ENCODE measurements at places on chromosomes 7 and 10. TPM values are rescaled to one million over a fixed set of nuclear protein-coding genes. Genes with fewer than 3 reads are reported as not detected.
A peak's percentile ranks its signal among the peaks of the same experiment; 100 is the strongest.

DNA sequence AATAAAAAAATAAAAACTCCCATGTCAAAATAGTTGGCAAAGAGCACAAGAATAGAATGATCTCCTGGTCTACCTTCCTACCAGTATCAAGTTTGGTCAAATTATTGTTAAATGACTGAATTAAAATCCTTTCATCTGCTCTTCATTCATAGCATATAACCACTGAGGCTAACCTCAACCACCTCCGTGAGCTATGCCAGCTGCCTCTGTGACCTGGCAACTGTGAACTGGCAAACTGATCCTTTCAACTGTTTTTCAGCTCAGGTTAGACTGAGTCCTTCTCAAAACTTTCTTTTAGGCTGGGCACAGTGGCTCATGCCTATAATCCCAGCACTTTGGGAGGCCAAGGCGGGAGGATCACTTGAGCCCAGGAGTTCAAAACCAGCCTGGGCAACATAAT, 36.1 kb downstream of the NUDCD3 start:
- peak; percentile 29 for DNase-seq

- DNase-seq = no peak
Observed at GRCh38 chr7:23972057-23972456, 262.0 kb downstream of the STK31 start.

GRCh38 chr7:106220307-106220706, 64.5 kb downstream of the NAMPT start:
- no peak for DNase-seq

DNA sequence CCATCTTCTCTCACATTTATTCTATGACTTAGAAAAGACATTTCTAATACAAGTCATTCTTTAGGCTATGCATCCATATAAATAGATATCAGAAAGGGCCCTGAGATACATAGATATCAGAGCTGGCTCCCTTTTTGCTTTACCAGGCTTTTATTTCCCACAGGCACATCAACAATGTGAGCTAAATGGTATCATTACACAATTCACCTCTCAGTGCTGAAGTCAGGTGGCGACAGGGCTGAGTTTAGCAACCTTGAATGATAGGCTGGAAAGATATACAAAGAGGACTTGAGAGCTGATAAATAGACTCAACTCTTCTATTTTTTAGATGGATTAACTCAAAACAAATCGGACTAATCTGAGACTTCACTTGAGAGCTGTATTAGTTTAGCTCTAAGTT, 189.2 kb upstream of the COL1A2 start:
- no peak for DNase-seq

- no peak for DNase-seq
Observed at GRCh38 chr7:2018569-2019460, 213.9 kb downstream of the MAD1L1 start.

OR2A7 gene
- 0.73 TPM for total RNA-seq

DNA sequence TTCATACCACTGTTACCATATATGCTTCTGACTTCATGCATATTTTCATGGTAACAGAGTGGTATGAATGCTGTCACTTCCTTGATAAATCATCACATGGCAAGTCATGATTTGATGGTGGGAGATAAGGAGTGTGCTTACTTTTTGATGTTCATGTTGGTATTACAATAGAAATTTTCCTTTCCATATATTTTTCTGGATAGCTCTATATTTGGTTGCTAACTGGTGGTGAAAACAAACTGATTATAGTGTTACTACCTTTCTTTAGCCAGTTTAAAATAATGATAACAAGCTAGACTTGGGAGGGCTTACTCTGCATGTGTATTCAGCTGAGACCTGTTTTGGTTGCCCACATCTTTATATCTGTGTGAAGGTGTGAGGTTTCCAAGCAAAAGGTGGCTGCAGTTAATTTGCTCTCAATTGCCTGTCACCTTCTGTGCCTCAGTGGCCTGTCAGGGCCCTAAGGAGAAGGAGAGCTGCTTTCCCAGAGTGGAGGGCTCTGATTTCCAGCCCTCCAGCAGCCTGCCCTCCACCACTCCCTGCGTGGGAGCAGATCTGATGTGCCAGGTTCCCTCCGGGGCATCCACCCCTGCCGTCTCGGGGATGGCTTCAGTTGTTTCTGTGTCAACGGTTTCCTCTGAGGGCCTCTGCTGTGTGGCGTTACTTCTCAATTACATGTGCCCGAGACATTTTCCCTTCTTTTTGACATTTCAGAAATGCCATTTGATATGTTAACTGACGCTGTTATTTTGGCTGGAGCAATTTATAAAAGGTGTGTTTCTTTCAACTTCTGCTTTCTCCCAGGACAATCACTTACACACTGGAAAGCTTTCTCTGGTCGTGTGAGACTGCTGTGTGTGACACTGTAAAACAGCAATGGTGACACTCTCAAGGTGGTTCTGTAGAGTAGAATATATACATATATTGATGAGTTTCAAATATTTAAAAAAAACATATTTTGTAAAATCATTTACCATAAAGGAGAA, 107.7 kb upstream of the KLF6 start:
- DNase-seq = peak; percentile 25

DNA sequence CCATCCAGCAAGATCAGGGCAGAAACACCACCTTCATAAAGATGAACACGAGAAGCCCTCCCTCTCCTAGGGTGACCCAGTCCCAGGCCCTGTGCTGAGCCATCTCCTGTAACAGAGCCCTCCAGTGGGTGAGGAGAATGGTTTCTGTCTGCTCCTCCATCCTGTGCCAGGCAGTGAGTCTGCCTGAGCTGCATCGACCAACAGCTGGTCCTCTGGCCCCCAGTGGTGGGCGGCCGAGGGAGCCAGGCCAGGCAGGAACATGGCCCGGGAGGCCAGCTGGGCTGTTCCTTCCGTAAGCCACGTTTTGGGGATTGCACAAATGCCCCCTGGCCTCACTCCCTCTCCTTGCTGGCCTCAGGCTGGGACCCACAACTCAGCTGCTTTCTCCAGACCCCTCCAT, 73.5 kb downstream of the GRB10 start:
- no peak for DNase-seq

GRCh38 chr10:117431160-117431559, 55.9 kb upstream of the PDZD8 start:
- DNase-seq = no peak

DNA sequence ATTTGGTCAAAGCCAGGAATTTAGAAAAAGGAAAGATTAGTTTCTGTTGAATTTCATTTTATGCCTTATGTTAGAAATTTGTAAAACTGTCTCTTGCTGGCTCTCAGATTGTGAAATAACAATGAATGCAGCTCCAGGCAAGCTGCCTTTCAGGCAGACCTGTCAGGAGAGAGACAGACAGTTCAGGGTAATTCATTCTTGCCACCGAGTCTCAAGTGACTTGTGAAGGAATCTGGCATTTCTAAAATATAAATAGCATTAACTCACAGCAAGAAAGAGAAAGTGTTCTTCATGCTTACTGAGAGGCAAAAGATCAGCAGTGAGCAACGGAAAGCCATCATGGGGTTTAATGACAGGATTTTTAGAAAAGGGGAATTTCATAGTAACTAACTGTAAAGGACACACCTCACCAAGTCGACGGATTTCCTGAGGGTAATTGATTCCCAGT, 442.3 kb upstream of the AKR1E2 start:
- no peak for DNase-seq

GRCh38 chr7:132933072-132933458, 148.8 kb downstream of the CHCHD3 start:
- no peak for DNase-seq

CFAP58 gene
- 0.15 TPM for total RNA-seq

DNA sequence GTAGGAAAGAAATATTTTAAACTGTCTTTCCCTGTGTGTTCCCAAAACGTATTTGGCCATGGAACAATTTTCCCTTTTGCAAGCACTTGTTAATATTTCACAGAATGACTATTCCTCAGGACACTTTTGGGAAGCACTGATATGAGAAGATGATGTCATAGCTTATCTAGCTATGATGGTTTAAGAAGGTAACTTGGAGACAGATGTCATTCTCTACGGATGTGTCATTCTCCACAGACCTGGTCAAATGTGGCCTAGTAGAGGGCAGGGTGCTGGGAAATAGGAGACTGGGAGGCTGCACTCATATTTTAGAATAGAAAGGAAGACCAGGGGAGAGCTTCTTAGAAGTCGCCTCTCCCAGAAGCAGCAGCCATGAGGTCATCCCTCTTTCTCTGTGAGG, 220.7 kb upstream of the GLI3 start:
- no peak for DNase-seq

DNA sequence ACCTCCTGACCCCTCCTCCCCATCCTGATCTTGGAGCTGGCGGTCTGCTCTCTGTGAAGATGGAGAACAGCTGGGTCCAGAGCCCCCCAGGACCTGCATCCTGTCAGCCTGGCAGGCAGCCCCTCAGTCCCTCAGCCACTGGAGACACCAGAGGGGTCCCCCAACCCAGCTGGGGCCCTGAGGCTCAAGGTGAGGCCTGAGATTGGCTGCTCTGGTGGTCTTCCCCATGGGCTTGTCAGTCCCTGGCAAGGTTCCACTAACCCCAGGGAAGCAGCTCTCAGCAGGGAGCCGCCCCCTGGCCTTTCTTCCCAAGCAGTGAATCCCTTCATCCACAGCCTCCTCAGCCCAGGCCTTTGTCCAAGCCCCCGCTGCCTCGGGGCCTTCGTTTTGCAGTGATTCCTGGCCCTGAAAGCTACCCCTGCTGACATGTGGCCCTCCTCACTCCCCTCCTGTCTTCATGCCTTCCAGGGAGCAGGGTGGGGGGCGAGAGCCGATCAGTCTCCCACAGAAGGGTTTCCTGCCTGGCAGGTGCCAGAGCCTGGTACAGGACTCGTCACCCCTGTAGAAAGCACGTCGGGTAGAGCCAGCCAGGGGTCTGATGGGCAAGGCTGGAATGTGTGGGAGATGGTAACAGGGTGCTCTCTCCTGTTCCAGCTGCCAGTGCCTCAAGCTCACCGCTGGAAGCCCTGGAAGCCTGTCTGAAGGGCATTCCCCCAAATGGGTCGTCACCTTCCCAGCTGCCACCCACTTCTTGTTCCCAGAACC, 48.5 kb downstream of the ZNF467 start:
- no peak for DNase-seq

GRCh38 chr10:61752111-61753011, 89.6 kb downstream of the CABCOCO1 start:
- DNase-seq = no peak

PNLIPRP1 gene
- total RNA-seq = not detected

DNA sequence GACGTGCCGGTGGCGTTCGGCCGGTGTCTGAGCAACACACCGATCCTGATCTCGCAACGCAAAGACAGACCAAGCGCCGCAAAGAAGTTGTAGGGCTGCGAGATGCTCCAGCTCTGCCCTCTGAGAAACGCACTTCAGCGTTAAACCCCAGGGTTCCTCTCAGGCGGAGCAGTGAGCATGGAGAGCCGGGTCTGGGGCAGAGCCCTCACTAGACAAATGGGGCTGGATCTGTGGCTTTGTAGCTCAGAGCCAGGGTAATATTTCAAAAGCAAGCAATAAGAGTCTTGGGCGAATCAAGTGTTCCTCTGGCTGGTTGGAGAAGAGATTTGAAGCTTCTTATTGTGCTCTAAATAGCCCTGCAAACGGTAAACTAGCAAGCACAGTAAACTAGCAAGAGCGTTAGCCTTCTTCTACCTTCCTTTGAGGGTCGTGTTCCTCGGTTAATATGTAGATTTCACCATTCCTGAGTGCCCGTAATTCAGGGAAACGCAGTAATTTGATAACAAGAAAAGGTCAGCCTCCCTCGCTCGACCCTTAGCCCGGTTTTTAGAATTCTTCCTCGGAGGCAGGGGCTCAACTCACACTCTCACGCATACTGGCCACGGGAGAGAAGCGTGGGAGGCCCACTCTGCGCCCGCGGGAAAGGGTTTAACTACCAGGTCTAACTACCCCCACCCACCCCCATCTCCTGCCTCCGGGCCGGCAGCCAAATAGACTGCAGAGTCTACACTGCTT, 6.7 kb downstream of the SKAP2 start:
- DNase-seq = no peak

GRCh38 chr10:101616415-101617101, 28.4 kb downstream of the DPCD start:
- no peak for DNase-seq

PNLIP gene
- total RNA-seq = not detected

Measured in natural killer cell (primary cell).